ENCODE measurements at places on chromosomes 1 and 21.

- no peak for DNase-seq
Observed at GRCh38 chr1:171841931-171842761, 848 bp downstream of the DNM3 start.

GRCh38 chr1:31151402-31151801 lies 85.9 kb upstream of the PUM1 start:
- DNase-seq: no peak

DNA sequence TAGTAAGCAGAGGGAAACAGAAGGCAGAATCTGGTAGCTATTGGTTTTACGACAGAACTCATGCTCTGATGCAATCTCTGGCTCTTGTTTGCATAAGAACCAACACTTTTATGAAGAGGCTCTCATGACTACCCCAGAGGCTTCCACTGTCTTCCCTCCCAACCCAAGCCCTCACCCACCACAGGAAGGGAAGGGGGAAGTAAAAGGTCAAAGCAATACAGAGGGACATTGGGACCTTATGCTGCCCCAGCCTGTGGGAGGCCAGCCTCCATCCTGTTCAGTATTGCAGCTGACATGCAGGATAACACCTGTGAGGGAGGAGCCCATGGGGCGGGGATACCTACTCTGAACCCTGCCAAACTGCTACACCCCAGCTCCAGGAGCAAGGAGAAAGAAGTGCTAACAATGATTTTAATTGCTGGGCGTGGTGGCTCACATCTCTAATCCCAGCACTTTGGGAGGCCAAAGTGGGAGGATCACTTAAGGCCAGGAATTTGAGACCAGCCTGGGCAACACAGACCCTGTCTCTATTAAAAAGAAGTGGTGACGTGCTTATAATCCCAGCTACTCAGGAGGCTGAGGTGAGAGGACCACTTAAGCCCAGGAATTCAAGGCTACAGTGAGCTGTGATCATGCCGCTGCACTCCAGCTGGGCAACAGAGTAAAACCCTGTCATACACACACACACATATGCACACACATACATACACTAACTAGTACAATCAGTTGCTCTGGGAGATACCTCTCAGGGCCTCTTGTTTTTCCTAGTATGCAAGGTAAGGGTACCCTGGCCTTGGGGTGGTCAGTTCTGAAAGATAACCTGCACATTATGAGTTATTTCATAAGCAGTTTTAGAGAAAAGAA lies 9.5 kb downstream of the MR1 start:
- no peak for DNase-seq

GRCh38 chr21:33973268-33973667 lies 57.7 kb upstream of the ATP5PO start:
- DNase-seq: no peak

GRCh38 chr1:222769181-222769580 lies 32.2 kb downstream of the FAM177B start:
- DNase-seq: no peak

DNA sequence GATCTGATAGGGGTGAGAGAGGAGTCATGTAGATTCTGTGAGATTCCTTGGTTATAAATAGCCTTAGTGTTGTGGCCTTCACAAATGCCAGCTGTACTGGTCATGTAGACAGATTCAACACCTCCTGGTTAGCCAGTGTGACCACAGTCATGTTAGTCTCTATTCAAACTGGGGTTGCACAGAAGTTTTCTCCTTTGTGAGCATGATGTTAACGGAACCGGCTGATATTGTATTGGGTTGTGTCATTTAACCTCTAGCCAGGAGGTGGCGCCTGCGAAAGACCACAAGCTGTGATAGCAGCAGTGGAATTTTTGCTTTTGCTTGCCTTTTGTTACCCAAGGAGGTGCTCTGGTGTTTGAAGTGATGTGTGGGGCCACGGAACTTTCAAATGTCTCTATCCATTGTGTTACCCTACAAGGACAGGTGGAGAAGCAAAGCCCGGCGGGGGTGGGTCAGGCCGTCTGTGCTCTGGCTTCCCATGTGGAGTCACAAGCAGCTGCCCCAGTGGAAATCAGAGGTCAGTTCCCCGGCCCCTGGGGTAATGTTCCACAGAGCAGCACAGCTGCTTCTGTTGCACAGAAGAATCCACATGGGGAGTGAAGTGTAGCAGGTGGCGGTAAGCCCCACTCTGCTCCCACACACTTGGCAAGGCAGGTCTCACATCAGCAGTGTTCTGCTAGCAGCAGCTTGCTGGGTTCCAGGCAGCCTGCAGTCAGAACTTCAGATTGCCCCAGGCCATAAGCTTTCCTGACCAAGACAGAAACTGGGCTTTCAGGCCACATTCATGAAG lies 112.6 kb downstream of the ADAMTS1 start:
- DNase-seq: no peak

DNA sequence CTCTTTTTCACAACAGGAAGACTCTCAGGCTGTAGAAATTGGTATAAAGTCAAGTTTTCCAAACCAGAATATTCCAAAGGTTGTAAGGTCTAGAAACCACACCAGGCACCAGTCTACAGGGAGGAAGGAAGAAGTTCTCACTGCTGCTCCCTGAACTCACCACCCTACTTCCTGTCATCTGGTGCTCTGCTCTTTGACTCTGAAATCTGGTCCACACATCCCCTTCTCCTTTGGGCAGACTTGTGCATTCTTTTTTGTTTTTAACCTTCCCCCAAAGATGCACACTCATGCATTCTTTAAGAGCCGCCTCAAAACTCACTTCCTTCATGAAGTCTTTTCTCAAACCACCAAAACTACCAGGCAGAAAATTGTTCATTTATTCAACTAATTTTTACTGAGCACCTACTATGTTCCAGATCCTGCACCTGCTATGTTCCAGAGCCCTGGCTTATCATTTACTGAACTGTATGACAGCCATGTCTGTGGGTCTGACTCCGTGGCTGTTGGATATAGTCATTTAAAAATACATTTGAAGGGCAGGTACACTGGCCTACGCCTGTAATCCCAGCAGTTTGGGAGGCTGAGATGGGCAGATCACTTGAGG lies 30.1 kb upstream of the EPS15 start:
- no peak for DNase-seq

- no peak for DNase-seq
Observed at GRCh38 chr1:54297596-54298283, 97.8 kb downstream of the MRPL37 start.

DNA sequence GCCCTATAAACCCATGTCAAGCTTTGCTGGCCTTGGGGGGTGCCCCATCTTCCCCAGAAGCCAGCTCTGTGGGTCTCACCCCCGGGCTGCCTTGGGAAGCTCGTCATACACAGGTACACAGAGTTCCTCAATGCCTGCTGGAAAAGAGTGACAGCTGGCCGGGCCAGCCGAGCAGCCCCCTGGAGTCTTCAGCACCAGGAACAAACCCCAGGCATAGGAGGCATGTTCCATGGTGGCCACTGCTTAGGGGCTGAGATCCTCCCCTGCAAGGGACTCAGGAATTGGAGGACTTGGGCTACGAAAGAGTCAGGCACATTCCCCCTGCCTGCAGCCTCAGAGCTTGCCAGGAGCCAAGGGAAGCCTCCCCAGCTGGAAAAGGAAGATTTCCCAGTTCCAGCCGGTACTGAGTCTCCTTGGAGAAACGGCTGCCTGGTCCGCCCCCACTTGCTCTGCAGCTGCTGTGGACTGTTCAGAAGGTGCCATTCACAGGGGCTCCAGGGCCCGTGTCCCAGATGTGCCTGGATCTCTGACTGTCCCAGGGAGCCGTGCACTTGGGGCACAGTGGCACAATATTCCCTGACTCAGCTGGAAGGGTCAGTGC lies 89.5 kb downstream of the STUM start:
- DNase-seq: no peak

DNA sequence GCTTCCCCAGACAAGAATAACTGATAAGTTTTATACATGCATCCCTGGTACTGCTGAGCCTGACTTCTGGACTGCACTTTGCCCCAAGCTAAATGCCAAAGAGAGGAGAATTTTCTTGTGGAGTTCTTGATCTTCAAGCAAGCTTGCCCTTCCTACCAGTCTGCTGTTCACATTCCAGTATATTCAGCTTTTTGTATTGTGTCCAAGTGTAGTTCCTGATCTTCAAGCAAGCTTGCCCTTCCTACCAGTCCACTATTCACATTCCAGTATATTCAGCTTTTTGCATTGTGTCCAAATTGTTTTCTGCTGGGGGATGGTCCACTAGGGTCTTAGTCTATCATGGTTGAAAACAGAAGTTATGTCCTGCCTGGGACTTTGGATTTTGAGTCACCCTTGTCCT lies 894 bp upstream of the TSEN15 start:
- DNase-seq: no peak

- DNase-seq: no peak
Observed at GRCh38 chr1:212482637-212483441, 50.1 kb downstream of the NENF start.

DNA sequence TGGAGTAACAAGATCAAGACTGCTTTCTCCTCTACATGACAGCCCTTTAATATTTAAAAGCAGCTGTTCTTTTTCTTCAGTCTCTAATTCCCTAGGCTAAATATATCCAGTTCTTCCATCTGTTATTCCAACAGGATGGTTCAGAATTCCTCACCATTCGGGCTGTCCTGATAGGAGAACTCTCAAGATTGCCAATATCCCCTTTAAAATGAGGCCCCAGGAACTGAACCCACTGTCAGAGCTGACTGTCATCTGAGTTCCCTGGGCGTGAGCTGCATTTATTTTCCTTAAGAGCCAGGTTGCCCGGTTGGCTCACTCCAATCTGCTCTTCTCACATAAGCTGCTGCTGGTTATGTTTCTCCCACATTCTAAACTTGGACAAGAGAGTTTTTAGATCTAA lies 177.6 kb downstream of the MIS18A start:
- no peak for DNase-seq

- no peak for DNase-seq
Observed at GRCh38 chr1:20164694-20165202, 21.1 kb upstream of the UBXN10 start.

GRCh38 chr1:94084547-94084946 lies 36.4 kb downstream of the ABCA4 start:
- DNase-seq: no peak

- DNase-seq: no peak
Observed at GRCh38 chr1:66929146-66929688, 4.4 kb downstream of the MIER1 start.

GRCh38 chr21:15521644-15522001 lies 208.2 kb upstream of the USP25 start:
- DNase-seq: no peak

- no peak for DNase-seq
Observed at GRCh38 chr21:42830456-42831455, 48.6 kb downstream of the WDR4 start.

GRCh38 chr1:41277371-41277975 lies 35.4 kb upstream of the SCMH1 start:
- DNase-seq: no peak

- no peak for DNase-seq
Observed at GRCh38 chr1:116740746-116741145, 13.5 kb upstream of the CD2 start.

GRCh38 chr1:180239145-180240096 lies 9.4 kb downstream of the LHX4 start:
- DNase-seq: no peak

DNA sequence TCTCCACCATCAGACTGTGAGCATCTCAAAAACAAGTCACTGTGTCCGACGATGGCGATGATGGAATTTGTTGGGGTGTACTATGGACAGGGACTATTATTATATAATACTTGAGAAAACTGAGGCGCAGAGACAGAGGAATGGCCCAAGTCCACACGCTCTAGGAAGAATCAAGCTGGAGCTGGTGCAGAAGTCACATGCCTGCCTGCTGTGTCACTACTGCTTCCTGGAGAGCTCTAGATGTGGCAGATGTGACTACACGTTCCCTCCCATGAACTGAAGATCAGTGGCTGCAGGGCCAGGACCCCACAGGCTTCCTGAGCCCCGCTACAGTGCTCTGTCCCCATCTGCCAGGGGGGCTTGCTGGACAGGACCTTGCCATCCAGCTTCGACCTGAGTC lies 56.9 kb downstream of the TRABD2B start:
- DNase-seq: no peak

- DNase-seq: no peak
Observed at GRCh38 chr1:81715391-81715790, 85.3 kb upstream of the ADGRL2 start.

DNA sequence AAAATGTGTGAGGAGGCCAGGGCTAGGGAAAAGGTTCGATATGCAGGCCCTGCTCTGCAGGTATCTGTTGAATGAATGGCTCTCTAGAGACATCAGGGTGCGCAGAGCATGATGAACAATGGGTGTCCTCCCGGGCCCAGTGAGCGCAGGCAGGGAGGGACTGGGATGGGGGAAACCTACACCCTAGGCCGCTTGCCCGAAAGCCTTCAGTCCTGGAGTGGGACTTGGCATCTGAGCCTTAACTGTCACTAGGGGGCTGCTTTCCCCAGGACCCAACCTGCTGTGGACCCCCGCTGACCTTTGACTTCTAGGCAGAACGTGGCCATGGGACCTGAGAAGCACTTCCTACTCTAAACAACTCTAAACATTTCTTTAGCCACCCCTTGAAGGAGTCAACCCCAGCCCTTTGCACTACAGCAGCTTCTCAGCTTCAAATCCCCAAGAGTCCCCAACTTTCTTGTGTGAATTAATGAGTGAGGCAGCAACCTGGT lies 444 bp upstream of the MAP3K6 start:
- DNase-seq: no peak

DNA sequence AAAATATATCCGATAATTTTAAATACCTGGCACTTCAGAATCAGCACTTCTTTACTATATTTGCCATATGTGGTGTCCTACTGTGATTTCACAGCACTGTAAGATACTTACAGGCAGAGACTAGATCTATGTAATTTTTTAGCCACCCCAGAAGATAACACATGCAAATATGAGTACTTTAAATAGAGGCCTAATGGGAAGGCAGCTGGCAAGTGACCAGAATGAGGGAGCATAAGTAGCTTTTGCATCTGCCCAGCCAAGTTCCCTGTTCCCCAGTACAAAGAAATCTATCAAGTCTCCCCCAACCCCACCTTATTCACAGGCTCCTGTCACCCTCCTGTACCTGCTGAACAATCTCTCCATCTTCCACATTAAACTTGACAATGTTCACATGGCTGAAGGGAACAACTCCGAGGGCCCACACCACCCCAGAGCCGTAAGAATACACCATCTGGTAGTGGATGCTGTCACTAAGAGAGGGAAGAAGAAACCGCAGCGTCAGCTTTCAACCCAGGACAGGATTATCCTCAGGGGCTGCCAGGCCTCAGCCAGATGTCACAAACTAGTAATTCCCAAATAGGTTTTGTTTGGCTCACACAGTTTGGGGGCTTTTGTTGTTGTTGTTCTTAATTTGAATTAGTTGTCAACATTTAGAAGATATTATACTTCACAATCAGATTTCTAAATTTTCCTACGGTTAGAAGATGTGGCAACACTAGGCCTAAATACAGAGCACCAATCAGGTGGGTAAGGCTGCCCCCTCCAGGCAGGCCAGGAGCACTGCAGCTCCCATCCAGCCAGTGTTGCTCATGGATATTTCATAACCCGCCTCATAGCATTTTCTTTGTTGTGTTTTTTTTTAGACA lies 10.4 kb downstream of the EMC1 start:
- no peak for DNase-seq

GRCh38 chr1:67632356-67632755 lies 52.6 kb upstream of the GADD45A start:
- DNase-seq: no peak

DNA sequence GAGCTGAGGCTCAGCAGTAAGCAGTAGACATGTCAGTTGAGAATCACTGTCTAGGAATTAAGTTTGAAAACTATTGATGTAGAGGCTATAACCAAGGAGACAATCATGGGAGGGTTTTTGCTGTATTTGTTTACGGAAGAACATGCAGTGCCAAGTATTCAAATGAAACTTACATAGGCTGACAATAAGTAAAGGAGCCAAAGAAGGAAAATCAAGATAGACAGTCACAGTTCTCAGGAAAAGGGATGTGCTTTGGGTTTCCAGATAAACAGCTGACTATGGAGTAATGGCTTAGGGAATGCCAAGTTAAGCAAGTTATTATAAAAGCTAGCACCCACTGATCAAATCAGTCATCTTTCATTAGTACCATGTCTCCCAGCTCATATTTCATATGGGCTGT lies 21.5 kb downstream of the GNG12 start:
- no peak for DNase-seq

All from RWPE2 (cell line).